ENCODE measurements at places on chromosomes 16 and 17.

- DNase-seq: no peak
Observed at GRCh38 chr17:36142235-36142634, 34.2 kb downstream of the TBC1D3B start.

DNA sequence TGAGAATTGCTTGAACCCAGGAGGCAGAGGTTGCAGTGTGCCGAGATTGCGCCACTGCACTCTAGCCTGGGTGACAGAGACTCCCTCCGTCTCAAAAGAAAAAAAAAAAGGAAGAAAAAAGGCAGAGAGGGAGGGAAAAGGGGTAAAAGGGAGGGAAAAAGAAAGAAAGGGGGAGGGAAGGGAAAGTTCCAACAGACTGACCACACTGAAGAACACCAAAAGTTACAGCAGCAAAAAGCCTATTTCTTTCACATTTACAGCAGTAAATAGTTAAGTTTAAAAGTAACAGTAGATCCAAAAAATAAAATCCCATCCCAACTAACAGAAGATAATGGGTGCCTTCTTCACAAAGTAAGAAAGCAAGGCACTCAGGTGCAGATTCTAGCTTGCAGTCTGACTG lies 36.9 kb upstream of the C17orf78 start:
- DNase-seq: no peak

DNA sequence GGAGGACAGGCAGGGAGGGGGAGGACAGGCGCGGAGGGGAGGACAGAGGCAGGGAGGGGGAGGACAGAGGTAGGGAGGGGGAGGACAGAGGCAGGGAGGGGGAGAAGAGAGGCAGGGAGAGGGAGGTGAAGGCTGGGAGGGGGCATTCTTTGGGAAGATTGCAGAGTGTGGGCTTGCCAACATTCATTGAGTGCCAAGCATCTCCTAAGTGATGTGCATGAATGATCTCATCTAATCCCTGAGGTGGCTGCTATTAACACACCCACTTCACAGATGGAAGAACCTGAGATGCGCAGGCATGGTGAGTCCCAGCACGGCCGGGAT lies 58.3 kb downstream of the NT5M start:
- no peak for DNase-seq

DNA sequence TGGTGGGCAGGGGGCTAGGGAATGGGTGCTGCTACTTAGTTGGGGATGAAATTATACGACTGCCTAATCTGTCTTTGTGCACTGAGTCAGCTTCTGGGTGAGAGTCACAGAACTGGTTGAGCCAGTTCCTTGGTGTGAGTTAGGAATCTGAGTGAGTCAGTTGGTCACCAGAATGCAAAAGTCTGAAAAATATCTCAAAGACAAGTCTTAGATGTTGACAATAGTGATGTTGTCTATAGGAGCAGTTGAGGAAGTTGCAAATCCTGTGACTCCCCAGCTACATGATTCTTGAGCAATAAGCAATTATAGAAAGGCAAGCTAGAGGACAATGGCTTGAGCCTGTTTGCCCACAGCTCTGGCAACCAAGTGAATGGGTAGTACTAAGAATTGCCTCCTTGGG lies 399.2 kb downstream of the CNTNAP4 start:
- no peak for DNase-seq

- DNase-seq: peak; percentile 13
Observed at GRCh38 chr17:227946-228615, 46.6 kb upstream of the DOC2B start.

Data from left colon (tissue), 2 donors.